A172 (cell line): ENCODE measurements at places on chromosomes 2 and 18.

DNA sequence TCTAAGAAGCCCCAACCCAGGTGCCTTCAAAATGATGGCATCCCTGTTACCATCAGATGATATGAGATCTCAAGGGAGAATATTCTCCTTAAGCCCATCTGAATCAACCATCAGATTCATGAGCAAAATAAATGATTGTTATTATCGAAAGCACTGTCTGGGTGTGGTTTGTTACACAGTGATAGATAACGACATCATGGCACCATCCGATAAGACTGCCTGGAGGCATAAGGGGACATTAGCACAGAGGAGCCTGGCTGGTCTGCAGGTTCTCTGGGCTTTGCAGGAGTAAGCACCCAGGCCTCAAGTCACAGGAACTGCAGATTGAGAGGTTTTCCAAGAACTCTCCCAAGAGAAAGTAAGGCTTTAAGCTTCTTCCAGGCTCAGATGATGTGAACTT lies 15.6 kb downstream of the BMP10 start:
- DNase-seq: no peak

- DNase-seq: peak; percentile 92
Measured at GRCh38 chr18:61606759-61607158, 273.5 kb downstream of the CDH20 start.

- no peak for DNase-seq
Measured at GRCh38 chr18:48854780-48855179, 96.0 kb downstream of the SMAD7 start.

- no peak for DNase-seq
Measured at GRCh38 chr2:189191766-189192165, 12.2 kb upstream of the COL5A2 start.

DNA sequence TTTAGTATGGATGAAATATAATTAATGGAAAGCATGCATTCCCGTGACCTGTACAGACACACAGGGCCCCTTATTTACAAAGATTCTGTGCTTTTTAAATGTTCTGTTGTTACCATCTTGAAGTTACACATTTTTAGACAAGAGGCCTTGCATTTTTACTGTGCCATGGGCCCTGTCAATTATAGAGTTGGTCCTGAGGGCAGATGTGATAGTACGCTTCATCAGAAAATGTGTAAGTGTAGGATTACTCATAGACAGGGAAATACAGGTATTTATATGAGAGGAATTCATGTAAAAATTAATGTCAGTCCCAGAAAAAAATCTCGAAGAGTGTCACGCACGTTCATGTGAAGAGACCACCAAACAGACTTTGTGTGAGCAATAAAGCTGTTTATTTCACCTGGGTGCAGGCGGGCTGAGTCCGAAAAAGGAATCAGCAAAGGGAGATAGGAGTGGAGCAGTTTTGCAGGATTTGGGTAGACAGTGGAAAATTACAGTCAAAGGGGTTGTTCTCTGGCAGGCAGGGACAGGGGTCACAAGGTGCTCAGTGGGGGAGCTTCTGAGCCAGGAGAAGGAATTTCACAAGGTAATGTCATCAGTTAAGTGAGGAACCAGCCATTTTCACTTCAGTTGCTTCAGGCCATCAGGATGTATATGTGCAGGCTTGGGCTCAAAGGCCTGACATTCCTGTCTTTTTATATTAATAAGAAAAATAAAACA lies 12.2 kb upstream of the ALPK2 start:
- no peak for DNase-seq

DNA sequence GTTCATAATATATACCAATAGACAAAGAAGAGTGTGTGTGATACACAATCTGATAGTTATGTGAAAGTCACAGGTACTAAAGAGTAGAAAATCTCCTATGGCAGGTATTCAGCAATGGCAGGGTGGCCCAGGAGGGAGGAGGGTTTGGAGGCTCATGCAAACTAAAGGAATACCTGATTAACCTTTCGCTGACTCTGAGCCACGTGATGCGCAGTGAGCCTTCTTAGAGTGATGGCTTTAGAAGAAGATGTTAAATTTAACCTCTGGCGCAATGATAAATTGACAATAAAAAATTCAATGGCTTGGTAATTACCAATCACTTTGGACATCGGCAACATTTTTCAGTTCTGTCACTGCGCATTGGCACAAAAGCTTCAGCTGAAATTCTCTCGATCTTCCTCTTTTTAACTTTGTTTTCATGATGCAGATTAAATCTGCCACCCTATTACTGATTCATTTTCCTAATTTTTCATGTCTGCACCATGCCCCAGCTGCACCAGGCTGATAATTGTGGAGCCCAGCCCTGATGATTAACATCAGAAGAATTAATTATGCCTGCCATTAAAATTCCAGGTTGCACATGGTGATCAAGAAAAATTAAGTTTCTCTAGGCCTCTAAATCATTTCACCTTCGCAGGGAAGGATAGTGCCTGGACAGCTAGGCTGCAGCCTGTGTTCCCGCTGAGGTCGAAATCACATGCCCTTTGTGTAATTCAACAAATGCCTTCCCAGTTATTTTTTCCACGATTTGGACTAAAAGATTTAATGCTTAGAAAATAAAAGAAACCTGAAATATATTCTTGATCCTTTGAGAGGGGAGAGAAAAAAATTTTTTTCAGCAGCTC lies 250.6 kb upstream of the HNRNPA3 start:
- DNase-seq: no peak

DNA sequence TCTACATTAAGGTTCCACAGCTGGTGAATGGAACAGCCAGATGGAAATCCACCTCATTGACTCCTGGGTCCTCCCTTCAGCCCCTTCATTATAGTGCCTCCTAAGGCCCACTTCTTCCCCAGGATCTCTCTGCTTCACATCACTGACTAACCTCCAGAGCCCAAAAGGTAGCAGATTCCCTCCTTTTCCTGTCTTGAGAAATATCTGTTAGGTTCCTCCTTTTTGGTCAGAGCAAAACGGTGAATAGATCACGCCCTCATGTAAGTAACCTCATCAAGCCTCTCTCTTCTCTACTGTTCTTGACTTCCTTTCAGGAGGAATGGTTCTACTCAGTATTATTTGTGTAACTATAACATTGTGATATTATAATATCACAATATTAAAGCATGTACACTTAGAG lies 155.0 kb upstream of the SRD5A2 start:
- DNase-seq: no peak

- DNase-seq: no peak
Measured at GRCh38 chr2:18106841-18107240, 228.4 kb downstream of the KCNS3 start.

DNA sequence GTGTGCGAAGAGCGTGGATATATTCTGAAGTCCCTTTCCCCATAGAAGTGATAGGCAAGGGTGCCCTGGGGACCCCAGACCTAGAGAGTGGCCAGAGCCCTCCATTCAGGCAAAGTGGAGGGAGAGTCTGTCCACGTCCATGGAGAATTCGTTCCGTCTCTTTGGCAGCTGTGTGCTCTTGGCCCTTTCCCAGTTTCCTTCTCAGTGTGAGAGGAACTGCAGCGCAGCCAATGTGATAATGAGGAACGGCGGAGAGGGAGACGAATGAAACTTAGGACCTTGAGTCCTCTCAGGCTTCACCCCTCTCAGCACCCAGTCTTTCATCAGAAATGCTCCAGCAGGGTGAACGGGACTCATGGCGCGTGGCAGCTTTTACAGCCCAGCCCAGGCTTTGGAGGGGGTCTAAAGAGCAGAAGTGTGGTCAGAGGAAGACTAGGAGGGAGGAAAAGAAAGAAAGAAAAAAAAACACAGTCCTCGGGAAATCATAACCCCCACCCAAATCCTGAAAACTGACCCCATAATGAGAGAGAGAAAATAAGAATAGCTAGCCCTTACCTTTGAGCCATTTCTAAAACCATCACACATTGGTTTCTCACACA lies 95.0 kb upstream of the RIOK3 start:
- DNase-seq: no peak

DNA sequence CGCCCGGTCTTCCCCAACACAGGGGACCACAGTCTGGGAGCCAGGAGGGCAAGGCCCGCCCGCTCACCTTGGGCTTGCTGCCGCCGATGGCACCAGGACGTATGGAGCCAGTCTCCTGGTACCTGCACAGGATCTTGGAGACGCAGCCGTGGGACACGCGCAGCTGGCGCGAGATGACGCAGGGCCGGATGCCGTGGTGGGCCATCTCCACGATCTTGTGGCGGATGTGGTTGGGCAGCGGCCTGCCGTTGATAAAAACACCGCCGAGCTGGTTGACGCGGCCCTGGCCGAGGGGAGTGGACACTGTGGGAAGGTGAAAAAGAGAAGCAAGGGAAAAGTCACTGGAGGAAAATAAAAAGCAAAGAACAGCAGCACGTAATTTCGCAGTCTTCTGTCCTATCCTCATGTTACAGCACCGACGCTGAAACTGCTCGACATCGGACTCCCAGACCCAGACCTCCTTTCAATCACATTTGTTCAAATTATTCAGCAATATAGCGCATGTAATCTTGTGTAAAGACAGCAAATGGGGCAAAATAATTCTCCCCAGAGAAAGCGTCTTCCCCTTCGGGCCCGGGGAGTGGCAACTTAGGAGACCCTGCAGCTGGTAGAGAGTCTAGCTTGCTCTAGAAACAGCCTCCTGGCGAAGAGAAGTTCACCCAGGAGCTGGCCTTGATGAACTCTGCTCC lies 1.7 kb downstream of the PAX3 start:
- no peak for DNase-seq
